Stimulated activated CD4-positive, alpha-beta T cell treated with anti-CD3 and anti-CD28 coated beads, Interleukin-4, amount 100 ng/mL, for 24 hours (primary cell): ENCODE measurements at places on chromosomes 16 and 17.
A peak's percentile ranks its signal among the peaks of the same experiment; 100 is the strongest.

DNA sequence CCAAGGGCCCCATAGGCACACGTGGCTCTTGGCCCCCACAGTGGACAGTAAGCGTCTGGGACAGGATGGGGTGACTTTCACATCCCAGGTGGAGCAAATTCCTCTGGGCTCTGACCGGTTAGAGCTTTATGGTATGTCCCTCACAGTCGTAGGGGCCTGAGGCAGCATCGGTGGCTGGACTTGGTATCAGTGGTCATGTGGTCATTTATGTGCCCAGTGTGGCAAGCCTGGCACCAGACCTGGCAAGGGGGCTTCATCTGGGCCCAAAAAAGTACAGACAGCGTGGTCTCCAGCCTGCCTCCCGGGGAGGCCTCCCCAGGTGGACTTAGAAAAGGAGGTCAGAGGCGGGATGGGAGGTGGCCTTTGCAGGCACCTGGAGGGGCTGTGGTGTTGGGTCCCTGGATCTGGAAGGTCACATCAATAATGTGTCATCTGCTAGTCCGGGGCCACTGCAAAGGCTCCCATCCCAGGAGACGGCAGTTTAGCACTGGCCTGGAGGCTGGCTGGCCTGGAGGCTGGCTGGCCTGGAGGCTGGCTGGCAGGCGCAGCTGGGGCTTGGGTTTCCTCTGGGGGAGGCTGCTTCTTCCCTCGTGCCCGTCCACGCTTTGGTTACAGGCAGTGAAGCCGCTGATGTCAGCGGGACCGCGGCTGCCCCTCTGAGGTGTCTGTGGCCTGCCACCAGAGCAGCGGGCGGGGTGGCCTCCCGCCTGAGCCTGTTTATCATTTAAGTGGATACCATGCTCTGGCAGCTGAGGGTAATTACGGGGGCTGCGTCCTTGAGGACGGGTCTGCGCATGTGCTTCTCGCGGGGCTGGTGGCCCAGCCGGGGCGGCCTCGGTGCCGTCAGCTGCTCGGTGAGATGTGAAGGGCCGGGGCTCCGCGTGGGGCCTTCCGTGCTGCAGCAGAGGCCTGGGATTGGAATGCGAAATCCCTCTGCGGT lies 20.7 kb upstream of the CBX4 start:
- no peak for DNase-seq

DNA sequence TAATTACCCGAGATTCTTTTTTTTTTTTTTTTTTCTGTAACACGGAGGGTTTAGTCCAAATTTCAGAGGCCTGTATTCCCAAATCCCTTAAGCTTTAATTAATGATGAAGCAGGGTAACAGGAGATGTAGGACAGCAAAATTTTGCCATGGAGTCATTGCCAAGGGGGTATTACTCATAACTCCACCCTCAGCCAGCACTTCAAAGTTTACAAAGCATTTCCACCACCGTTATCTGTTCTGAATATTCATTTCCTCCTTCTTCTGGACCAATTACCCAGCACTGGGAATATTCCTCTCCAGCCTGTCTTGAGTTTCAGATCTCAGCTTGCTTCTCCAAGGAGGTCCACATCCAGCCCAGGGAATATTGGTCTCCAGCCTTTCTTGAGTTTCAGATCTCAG lies 747.5 kb upstream of the EEF2KMT start:
- no peak for DNase-seq

- no peak for DNase-seq
These were observed 573 bp upstream of the CDK10 start for GRCh38 chr16:89685916-89686315.

GRCh38 chr16:3118204-3118790 lies 5.9 kb downstream of the ZNF205 start:
- no peak for DNase-seq

DNA sequence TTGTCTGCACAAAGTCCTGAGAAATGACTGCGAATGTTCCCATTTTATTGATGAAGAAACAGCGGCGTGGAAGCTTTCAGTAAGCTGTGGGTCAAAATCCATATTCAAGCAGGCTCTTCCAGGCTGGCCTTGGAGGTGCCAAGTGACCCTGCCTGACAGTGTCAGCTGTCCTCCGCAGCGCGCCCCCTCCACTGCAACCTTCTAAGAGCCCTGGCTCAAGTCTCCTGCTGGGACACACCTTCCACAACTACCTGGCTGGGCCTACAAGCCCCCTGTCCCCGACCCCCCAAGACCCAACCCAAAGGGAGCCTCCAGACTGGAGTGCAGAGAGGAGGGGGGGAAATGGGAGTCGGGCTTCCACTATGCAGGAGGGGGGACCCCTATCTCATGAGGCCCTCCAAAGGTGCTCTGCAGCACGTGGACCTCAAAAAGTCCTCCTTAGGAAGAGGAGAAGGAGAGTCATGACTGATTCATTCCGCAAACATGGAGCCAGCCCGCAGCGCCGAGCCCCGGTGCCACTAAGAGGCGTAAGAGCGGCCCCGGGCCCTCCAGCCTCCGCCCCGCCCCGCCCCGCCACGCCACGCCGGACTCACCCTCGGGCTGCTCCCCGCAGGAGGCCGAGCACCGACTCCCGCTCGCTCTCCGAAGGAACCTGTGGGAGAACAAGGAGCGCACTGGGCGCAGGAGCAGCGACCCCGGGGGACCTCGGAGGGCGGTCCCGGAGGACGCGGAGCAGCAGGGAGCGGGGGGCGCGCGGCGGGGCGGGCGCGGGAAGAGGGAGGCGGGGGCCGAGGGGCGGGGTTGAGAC lies 574 bp downstream of the MPP3 start:
- peak; percentile 9 for DNase-seq

DNA sequence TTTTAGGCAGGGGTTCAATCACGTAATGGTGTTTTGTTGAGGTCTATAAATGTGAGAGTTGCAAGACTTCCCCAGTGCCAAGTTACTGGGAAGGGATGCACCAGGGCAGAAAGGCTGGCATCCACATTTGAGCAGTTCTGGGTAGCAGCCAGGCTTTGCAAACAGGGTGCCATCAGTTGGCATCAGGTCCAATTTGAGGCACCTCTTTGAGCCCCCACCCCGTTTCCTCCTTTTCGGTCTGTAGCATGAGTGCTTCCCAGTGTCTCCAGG lies 142.6 kb upstream of the CACNG5 start:
- DNase-seq: no peak

- DNase-seq: peak; percentile 77
These were observed 13.7 kb downstream of the PITPNC1 start for GRCh38 chr17:67390646-67391361.

- DNase-seq: no peak
These were observed 119.6 kb downstream of the CCDC182 start for GRCh38 chr17:57625511-57625910.

GRCh38 chr17:46869975-46870803 lies 18.8 kb downstream of the WNT9B start:
- DNase-seq: no peak

DNA sequence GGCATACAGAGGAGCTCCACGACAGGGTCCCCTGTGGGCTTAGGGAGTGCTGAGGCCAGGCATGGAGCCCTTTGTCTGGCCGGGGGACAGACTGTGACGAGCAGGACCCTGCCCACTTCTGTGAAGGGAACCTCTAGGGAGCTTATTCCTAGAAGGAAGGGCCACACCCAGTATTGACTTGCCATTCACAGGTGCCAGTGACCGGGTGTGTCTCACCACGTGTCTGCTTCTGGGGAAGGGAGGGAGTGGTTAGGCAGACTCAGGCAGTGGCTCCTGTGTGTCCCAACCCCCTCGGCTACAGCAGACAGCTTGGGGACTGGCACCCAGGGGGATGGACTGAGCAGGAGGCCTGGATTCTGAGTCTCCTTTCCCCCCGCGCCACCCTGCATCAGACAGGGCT lies 57.2 kb downstream of the SOCS1 start:
- DNase-seq: no peak

GRCh38 chr17:29291163-29291752 lies 2.7 kb downstream of the NUFIP2 start:
- peak; percentile 41 for DNase-seq

- DNase-seq: no peak
These were observed 1.6 kb downstream of the TPPP3 start for GRCh38 chr16:67391424-67392300.

- DNase-seq: no peak
These were observed 14.0 kb downstream of the GDE1 start for GRCh38 chr16:19507867-19508266.

- no peak for DNase-seq
These were observed 16.0 kb downstream of the RSL1D1 start for GRCh38 chr16:11835309-11835708.

- peak; percentile 10 for DNase-seq
These were observed 224.2 kb downstream of the PARN start for GRCh38 chr16:14405611-14406537.

- no peak for DNase-seq
These were observed 18.5 kb downstream of the NFE2L1 start for GRCh38 chr17:48066656-48067055.

- DNase-seq: no peak
These were observed 191.9 kb downstream of the SLC39A11 start for GRCh38 chr17:72900654-72900971.

DNA sequence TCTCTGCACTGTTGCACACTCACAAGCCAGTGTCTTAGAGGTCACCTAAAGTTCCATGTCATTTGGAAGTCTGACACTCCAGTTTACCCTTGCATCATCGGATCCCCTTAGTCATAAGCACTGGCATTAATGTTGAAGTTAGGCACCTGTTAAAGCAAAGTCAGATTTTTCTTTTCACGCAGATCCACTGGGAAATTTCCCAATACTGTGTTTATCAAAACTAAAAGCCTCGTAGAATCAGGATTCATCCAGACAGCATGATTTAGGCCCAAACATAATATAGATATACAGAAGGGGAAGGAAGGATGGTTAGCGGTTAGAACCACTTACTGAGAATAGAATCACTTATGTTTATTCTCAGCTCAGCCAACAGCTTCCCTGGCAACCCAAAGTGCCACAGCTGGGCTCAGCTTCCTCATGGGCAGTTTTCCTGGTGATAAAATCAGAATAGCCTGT lies 30.1 kb upstream of the HAPSTR1 start:
- no peak for DNase-seq

DNA sequence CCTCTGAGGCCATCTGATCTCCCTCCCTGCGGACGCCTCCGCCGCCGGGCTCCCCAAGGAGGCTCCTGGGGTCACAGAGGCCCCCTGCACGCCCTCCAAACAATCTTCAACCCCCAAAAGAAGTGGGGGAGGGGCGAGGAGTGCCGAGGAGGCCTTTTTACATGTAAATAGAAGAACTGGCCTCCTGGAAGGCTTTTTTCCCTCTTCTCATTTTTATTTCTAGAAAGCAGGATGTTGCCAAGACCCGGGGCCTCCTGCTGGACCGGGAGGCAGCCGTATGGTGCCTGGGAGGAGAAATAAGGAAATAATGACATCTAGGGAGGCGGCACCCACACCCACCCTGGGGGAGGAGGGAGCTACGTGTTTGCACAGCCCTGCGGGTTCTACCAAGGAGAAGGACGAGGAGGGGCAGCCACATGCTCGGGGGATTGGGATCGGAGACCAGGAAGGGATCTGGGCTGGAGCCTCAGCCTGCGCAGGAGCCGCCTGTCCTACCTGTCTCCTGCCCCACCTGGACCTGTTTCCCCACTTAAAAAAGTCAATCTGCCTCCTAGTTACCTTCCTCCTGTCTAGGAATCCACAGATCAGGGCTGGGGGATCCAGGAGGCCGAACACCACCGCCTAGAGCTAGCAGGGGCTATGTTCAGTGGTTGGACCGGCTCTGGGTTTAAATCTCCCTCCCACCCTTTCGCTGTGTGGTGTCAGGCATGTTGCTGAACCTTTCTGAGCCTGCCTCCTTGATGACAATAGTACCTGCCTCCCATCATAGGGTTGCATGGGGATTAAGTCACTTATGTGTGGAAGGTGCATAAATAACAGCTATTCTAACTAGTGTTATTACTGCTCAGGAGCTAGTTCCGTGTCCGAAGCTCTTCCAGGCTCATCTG lies 175.7 kb upstream of the GSE1 start:
- no peak for DNase-seq

DNA sequence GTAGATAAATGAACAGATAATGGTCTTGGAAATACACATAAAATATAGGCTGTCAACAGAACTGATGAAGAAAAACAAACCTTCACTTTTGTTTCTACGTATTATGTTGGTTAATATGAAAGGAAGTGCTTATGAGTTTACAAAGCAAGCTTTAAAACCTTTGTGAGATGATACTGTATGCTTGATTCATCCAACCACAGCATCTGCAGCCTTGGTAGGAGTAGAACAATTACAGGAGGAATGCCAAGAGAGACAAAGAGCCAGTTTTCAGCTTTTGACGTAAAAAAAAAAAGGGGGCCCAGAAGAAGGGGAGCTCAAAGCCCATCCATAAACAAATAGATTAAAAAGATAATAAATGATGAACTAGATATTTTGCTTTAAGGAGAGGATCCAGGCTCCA lies 13.3 kb downstream of the FAM20A start:
- no peak for DNase-seq

- DNase-seq: no peak
These were observed 506.2 kb downstream of the WWOX start for GRCh38 chr16:78605548-78606101.

DNA sequence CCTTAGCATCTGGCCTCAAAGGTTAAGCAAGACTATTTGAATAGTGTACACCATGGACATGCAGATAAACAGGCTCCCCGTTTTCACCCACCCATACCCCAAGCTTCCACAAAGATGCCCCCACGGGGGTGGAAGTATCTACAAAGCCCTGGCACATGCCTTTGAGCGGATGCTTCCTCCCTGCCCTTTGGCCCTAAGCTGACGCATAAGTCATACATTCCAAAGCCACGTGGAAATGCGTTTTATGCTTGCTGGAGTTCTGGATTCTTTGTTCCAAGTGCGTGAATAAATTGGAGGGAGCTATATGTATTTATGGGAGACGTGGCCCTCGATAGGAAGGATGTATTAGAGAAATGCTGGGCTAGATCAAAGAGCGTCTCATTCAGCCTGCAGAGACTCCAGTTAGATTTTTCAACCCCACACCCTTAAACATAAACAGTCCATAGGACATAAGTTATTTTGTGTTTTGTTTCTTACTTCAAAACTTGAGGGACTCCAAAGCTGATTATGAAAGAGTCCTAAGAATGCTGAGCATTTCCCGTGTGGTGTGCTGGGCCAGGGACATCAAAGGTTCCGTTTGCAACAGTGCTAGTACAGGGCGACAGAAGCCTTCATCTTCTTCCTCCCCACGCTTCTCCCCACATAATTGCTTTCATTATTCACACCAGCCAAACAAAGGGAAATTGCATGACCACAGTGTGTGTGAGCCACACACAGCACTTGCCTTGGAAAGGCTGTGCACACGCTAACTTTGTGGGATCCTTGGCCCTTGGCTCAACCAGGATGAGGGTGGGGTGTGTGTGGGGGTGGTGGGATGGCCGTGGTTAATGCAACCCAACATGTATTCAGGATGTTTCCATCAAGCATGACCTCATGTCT lies 73.6 kb downstream of the WIPI1 start:
- peak; percentile 19 for DNase-seq

GRCh38 chr17:45651145-45651709 lies 132.9 kb upstream of the CRHR1 start:
- DNase-seq: no peak

DNA sequence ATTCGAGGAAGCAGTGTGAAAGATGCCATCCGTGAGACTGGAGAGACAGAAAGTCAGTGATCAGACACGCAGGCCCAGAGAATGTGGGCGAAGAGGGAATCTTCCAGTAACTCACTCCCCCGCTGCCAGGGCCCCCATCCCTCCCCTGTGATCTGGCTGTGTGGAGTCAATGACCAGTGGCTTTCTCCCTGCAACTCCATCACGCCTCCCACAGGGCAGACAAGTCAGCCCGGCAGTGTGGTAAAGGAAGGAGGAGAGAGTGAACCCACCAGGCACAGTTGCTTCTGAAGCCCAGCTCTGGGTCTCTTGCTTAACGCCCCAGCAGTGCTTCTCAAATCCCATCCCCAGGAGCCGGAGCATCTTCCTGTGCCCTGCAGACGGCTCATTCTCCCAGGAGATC lies 142.1 kb downstream of the ZNF423 start:
- no peak for DNase-seq
